ENCODE measurements at places on chromosomes 11 and 22. TPM values are rescaled to one million over a fixed set of nuclear protein-coding genes. Genes with fewer than 3 reads are reported as not detected.

FREY1 gene
- total RNA-seq, result 0.89 TPM

OR52A1 gene
- total RNA-seq, result not detected

THYN1 gene
- 93.5 TPM for total RNA-seq

FDXACB1 gene
- 2.7 TPM for total RNA-seq

BDNF gene
- 1.8 TPM for total RNA-seq

C1QTNF4 gene
- 0.25 TPM for total RNA-seq

MMP3 gene
- 54.4 TPM for total RNA-seq
